Activated CD4-positive, alpha-beta memory T cell treated with anti-CD3 and anti-CD28 coated beads, Interleukin-2, amount 10 ng/mL, durations not matched to agents 7 days and 5 days (primary cell): ENCODE measurements at places on chromosomes 11 and 22.

DNA sequence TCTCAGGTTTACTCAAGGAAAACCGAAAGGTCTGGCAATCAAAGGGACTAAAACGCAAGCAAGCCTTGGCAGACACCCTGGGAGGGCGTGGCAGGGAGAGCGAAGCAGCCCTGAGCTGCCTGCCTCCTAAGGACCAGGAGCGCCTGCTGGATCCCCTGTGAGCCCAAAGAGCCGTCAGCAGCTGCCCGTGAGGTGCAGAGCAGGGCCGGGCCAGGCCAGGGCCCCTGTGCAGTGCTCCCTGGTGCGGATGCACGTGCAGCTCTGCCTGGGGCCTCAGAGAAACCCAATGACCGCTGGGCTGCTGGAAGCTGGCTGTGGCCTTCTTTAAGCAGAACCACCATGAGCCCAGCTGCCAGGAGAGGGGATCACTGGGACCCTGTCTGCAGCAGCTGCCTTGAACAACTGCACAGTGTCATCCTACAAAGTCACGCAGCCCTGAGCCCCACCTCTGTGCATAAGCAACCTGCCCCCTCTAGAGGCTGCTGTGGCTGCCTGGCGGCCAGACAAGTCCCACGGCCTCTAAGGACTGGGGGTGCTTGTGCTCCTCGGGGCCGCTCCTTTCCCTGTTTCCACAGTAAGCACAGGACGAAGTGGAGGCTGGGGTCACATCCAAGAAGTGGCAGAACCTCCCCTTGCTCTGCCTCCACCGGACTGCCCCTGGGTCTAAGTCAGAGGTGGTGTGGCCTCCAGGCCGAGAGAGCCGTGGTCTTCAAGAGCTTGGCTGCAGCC is 29.1 kb upstream of the COMT start:
- no peak for DNase-seq

GRCh38 chr11:85955531-85955930 is 100.3 kb downstream of the CCDC83 start:
- DNase-seq: no peak

DNA sequence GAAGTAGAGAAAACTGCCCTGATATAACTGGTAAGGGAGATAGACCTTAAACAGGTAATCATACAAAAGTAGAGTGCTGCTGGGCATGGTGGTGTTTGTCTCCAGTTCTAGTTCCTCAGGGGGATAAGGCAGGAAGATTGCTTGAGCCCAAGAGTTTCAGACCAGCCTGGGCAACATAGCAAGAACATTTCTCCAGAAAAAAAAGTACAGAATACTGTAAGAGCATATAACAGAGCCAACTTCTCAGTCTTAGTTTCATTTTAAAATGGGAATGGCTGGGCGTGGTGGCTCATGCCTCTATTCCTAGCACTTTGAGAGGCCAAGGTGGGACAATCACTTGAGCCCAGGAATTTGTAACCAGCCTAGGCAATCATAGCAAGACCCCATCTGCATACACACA is 4.5 kb upstream of the RHOG start:
- no peak for DNase-seq

DNA sequence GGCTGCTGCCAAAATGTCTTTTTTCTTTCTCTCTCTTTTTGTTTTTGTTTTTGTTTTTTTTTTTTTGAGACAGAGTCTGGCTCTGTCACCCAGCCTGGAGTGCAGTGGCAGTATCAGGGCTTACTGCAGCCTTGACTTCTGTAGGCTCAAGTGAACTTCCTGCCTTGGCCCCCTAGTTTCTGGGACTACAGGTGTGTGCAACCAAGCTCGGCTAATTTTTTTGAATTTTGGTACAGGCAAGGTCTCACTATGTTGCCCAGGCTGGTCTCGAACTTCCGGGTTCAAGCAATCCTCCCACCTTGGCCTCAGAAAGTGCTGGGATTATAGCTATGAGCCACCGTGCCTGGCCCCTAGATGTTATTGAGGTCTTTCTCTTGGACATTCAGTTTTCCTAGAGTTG is 2.2 kb upstream of the DDX10 start:
- no peak for DNase-seq

GRCh38 chr11:9817191-9817590 is 153.3 kb downstream of the SWAP70 start:
- DNase-seq: no peak

- peak; percentile 77 for DNase-seq
These were observed 5.7 kb downstream of the TMEM184B start for GRCh38 chr22:38267086-38267485.

DNA sequence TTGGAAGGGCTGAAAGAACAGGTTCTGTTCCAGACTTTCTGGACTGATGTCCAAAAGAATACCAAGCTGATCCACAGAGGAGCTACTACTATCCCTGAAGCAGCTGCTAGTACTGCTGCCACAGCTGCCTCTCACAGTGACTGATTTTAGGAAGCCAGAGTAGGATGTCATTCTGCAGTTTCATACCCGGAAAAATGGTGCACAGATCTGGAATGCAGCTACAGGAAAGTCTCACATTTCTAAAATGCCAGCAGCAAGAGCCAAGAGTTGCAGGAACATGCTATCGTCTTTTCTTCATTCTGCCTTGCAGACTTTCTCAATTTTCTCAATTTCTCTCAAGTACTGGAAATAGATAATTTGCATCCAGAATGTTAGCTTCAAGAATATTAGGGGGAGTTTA is 19.4 kb upstream of the CCDC179 start:
- DNase-seq: no peak

- DNase-seq: peak; percentile 11
These were observed 18.2 kb downstream of the INCENP start for GRCh38 chr11:62142043-62142375.

DNA sequence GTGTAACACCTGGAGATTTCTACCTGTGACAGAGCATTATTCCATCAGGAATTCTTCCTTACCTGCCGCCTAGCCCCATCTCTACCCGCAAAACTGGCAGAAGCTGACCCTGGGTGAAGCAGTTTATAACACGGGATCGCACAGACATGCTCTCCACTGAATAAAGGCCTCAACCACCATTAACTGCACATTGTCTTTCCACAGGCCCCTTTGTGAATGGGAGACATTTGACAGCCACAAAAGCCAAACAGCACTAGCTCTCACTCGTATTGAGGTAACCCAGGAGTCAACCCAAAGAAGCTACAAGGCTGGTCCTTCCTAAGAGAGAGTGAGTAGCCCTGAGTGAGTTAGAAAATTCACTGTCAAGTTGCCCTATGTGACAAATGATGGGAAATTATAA is 135.6 kb downstream of the RCN1 start:
- DNase-seq: no peak

GRCh38 chr22:44316393-44317122 is 3.8 kb upstream of the SHISAL1 start:
- DNase-seq: no peak

DNA sequence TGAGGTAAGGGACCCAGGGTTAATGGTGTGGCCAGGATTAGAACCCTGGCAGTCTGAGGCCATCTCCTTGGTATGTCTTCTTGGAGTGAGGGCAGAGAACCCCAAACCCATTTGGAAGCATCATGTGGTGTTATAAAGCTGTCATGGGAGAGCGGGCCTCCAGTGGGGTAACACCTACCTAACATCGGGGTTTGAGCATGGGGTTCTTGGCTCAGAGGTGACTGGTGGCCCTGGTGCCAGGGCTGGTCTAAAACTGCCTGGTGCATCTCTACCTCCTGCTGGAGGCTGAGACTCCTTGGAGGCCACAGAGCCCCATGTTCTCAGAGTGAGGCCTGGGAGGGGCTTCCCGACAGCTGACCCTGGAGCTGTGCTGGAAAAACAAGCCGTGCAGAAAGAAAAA is 4.5 kb downstream of the PRDM11 start:
- no peak for DNase-seq
